ENCODE measurements at places on chromosomes 6 and 20. TPM values are rescaled to one million over a fixed set of nuclear protein-coding genes. Genes with fewer than 3 reads are reported as not detected.

The BPIFB4 gene
- total RNA-seq: not detected

The COQ3 gene
- total RNA-seq: 6.4 TPM

The BTBD3 gene
- total RNA-seq: 44.1 TPM

The MAPK13 gene
- 47.3 TPM for total RNA-seq

The LHFPL5 gene
- not detected for total RNA-seq

Data from Caco-2 (cell line).